ENCODE measurements at places on chromosomes 1 and 21.

- DNase-seq = peak; percentile 74
Observed at GRCh38 chr1:63821091-63822005, 47.5 kb downstream of the ROR1 start.

DNA sequence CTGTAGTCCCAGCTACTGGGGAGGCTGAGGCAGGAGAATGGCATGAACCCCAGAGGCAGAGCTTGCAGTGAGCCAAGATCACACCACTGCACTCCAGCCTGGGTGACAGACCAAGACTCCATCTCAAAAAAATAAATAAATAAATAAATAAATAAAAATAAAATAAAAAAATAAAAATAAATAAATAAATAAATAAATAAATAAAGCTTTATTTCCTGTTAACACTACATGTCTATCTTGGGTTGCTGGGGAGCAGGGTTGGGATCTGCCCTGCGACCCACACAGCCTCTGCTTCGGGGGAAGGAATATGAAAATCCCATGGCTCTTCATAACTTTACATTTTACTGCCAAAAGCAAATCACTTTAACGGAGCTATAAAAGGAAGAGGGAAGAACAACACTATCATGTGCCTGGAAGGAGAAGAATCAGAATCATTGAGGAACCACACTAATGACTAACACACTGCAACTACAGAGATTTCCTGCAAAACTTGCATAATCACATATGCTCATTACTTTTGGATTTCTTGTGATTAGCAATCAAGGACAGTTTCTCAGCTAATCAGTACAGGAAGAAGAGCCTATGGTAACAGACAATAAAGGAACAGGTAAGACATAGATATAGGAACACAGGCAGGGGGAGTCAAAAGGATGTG lies 72.8 kb upstream of the CD55 start:
- peak; percentile 28 for DNase-seq

DNA sequence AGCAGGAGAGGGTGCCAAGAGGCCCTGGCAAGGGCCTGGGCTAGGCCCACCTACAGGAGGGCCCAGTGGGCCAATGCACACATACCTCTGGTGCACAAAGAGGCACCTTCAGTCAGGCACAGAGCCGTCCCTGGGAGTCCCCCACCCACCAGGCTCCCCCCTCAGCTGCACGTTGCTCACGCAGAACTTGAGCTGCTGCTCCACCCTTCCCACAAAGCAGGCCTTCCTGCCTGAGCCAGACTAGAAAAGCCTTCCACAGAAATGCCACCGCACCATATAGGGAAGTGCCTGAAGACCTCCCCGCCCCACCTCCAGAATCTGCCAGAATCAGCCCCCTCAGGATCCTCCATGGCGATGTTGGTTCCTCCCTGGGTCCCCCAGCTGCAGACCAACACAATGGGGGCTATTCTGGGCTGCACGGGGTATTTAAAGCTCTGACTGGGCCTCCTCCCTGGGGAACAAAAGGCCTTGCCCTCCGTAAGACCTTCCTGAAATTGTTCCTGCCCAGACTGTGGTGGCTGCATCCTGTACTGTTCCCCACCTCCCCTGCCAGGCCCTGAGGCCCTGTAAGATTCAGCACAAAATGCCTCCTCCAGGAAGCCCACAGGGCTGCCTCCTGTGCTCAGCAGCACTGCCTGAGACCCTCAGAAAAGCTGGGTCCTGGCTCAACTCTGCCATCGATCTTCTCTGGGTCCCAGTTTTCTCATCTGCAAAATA lies 27.2 kb downstream of the HSPG2 start:
- peak; percentile 65 for DNase-seq

- DNase-seq = peak; percentile 34
Observed at GRCh38 chr1:79364896-79365295, 358.4 kb upstream of the ADGRL4 start.

DNA sequence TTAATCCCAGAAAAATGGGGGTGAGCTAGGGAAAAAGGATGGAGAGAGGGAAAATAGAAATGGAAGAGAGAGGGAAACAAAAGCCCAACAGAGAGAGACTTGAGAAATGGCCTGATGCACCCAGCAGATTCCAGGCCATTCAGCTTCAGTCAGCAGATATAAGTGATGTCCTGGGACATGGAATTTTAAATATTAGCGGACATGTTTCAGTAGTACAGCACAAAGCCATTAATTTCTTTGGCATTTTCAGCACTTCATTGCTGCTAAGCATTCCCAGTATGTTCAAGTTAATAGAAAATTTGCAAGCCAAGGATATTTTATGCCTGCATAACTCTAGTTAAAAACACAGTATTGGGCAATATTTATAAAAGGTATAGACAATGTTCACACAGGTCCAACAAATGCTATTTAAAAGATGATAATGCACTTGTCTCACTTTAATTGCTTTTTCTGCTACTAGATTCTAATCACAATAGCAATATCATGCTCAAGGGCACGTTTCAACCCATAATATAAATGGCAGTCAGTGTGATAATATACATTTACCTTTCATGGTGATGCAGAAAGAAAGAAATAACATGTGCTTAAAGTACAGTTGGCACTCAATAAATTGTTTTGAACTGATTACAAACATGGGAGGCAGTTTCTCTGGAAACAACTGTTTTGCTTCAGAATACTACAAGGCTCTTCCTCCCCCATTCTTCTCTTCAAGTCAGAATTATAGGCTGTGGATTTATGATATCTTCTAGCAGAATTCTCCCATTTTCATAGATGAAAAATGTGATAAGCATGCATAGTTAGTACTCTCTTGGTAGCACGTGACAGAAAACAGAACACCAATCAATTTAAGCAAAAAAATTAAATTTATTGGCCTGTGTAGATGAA lies 108.1 kb upstream of the MAGI3 start:
- DNase-seq = no peak

GRCh38 chr1:40029608-40030007 lies 10.9 kb upstream of the CAP1 start:
- DNase-seq = no peak

DNA sequence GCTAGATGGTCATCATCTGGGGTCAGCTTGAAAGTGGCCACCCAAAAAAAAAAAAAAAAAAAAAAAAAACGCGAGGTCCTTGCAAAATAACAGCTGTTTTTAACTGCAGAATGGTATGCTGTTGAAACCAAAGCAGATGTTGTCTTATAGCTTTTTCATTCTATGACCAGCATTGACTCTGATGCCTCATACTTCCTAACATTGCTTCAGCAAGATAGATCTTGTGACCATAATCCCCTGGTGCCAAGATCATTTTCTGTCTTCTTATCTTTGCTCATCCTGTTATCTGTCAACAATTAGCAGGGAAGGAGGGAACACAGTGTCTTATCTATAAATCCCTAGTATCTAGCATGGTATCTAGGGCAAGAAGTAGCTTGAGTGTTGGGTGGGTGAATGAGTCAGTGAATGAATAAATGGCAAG lies 181.5 kb downstream of the PLPP3 start:
- DNase-seq = peak; percentile 89

DNA sequence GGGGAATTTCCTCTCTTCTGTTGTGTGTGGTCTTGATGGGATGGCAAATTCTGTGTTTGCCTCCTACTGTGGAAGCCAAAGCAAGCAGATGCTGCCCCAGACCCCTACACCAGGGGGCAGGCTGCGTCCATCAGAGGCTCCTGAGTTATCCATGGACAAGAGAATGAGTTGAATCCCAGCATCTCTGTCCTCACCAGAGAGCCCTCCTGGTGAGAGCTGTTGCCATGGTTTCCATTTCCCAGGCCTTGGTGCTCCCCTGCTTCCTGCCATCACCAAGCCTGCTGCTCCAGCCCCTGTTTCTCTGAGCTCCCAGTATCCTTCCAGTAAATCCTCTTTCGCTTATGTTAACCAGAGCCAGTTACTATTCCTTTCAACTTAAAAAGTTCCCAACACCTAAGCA lies 20.4 kb upstream of the GNG12 start:
- peak; percentile 88 for DNase-seq

DNA sequence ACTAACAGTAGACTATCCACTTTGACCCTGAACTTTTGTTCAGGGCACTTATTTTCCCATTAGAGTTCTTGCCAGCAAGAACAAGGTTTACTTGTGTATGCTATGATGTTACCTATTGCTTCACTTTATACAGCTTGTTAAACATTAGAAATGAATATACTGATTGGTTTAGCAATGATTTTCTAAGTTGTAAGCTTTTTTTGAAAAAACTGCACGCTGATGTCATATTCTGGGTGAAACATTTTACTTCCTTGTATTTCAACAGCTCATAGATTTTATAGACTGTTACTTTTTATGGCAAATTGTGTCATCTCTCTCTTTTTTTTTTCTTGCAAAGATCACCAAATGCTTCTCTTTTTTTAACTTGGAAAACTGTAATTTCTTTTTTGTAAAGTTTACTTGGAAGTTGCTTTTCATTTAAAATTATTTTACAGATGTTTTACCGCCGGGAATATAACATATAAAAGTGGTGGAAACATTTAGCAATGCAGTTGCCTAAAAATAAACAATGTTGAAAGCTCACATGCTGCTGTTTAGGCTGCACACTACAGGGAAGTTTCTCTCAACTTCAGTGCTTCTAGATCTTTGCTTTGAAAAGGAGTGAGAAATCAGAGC lies 215.3 kb upstream of the NFIA start:
- peak; percentile 24 for DNase-seq

DNA sequence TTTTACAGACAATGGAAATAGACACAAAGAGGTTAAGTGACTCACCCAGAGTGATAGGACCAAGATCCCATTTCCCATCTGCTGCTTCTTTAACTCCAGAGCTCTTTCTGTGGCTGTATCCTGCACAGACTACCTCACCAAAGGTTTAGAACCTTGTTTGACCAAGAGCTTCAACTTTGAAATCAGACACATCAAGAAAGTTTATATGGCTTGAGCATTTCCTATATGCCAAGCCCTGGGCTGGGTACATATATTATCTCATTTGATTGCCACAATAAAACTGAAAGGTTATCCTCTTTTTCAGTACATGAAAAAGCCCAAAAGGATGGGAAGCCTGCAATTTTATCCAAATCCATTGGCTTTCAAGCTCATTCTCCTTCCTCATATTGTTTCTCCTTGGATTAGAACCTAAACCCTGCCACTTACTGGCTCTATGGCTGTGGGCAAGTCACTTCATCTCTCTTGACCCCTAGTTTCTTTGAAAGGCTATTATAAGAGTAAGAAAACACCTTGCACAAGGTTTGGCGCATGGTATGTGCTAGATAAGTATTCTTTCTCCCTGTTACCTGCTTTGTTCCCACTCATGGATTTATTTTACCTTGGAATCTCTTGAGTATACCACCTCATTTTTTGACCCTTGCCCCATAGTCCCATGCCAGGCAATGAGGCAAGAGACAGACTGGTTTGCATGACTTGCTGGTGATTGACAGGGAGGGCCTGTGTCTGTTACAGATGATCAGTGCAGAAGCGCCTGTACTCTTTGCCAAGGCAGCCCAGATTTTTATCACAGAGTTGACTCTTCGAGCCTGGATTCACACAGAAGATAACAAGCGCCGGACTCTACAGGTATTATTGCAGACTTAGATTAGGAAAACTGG lies 34.5 kb upstream of the KCNQ4 start:
- DNase-seq = no peak

DNA sequence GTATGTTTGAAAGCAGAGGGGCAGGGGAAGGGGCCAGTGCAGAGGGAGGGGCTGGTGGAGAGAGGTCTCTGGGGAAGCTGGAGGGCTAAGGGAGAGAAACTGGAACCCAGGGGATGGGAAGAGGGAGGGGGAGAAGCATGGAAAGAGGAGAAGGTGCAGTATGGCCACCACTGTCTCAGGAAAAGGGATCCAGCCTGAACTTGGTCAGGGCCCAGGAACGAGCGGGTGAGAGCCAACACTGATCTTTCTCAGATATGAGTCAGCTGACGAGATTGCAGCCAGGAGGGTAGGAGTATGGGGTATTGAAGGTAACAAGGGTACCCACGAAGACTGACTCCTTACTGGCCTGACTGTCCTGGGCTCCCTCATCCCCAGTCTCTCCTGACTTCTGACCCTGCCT lies 18.0 kb downstream of the TIE1 start:
- DNase-seq = no peak

GRCh38 chr1:59552007-59552406 lies 255.1 kb downstream of the FGGY start:
- DNase-seq = no peak

GRCh38 chr1:23562137-23562876 lies 3.0 kb upstream of the ID3 start:
- peak; percentile 98 for DNase-seq

DNA sequence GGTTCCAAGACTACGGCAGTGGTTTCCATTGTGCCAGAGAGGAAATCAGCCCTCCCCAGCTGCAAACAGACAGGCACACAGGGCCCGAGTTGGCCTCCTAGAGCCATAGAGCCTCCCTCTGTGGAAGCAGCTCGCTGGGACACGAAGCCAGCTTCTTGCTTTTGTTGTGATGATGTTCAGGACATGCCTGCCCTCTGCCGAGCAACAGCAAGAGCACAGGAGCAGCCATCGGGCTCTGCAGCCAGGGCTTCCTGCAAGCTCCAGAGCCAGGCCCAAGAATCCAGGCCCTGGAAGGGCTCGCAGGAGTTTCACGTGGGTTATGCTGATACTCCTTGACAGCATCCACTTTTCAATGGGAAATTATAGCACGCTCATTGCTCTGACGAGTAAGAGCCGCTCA lies 18.5 kb downstream of the NPHP4 start:
- no peak for DNase-seq

DNA sequence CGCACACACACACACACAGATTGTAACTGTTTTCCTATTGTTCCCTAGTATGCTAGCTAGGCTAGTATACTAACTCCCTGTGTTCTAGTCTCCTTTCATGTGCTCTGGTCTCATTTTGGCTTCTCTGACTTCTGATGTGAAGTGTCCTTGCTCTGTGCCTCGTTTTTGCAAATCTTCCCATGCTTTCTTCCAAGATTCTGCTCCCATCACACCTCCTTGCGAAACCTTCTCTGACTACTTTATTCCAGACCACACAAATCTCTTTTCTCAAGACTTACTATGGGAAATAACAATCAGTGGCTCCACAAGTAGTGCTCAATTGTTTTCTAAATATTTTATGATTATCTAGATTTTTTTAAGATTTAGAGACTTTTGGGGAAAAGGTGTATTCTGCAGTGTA lies 10.3 kb downstream of the PRRX1 start:
- peak; percentile 94 for DNase-seq

Data from fibroblast of mammary gland (primary cell).